ENCODE measurements at places on chromosomes 5 and 9. TPM values are rescaled to one million over a fixed set of nuclear protein-coding genes. Genes with fewer than 3 reads are reported as not detected.

The C8G gene
- not detected for total RNA-seq

The DNM1 gene
- 0.69 TPM for total RNA-seq

The CARD6 gene
- 7.3 TPM for total RNA-seq

The CCNB1 gene
- 419 TPM for total RNA-seq

The TRMO gene
- total RNA-seq: 32.0 TPM
